Right hindlimb (tissue), 1 donor: ENCODE measurements at places on chromosomes 13 and 19.
A peak's percentile ranks its signal among the peaks of the same experiment; 100 is the strongest.

- DNase-seq = no peak
Measured at GRCh38 chr19:35279985-35280821, 2.1 kb upstream of the HAMP start.

DNA sequence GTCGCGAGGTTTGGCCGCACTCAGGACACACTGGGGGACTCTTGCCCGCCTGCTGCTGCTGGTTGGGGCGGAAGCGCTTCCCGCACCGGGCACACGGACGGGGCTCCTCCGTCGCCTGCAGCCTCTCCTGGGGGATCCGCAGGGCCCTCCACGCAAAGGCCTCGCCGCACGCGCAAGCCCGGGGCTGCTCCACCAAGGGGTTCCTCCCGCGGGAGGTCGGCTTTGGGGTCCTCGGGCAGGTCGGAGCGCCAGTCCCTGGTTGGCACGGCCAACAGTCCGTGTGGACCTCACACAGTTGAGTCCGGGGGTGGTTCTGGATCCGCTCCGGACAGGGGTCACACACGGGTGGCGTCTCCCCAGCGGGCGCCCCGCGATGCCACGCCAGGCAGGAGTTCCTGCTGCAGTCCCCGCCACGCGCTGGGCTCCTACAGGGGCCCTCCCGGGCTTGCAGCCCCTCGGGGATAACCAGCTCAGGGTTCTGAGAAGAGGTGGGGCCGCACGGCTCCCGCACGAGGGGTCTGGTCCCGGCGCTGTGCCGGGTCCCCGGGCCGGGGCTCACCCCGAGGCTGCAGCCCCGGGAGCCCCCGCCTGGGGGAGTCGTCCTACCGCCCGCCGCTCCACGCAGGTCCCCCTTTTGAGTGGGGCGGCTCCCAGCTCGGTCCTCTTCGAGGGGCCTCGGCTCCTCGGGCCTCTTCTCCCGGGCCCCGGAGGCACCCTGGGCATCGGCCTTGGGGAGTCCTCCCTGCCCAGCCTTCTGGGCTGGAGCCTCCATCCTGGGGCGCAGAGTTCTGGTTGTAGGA is 6.2 kb upstream of the ZNF497 start:
- no peak for DNase-seq

DNA sequence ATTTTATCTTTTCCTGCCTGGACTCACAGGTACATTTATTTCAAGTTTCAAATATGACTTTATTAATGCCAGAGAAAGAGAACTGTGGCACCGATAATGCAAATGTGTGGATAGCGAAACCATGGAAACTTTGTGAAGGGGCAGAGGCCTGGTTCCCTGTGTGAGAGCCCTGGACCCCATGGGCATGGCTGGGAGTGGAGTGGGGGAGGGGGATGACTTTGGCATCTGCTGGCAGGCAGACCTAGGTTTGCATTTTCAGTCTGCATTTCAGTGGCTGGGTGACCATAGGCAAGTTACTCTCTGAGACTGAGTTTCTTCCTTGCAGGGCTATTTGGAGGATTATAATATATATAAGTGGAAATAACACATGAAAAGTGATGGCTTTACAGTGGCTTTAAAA is 163.8 kb upstream of the TMTC4 start:
- no peak for DNase-seq

GRCh38 chr19:410243-410781 is 1.4 kb upstream of the C2CD4C start:
- no peak for DNase-seq

DNA sequence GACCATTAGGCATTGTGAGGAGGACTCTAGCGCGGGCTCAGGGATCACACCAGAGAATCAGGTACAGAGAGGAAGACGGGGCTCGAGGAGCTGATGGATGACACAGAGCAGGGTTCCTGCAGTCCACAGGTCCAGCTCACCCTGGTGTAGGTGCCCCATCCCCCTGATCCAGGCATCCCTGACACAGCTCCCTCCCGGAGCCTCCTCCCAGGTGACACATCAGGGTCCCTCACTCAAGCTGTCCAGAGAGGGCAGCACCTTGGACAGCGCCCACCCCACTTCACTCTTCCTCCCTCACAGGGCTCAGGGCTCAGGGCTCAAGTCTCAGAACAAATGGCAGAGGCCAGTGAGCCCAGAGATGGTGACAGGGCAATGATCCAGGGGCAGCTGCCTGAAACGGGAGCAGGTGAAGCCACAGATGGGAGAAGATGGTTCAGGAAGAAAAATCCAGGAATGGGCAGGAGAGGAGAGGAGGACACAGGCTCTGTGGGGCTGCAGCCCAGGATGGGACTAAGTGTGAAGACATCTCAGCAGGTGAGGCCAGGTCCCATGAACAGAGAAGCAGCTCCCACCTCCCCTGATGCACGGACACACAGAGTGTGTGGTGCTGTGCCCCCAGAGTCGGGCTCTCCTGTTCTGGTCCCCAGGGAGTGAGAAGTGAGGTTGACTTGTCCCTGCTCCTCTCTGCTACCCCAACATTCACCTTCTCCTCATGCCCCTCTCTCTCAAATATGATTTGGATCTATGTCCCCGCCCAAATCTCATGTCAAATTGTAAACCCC is 2.8 kb upstream of the CEACAM5 start:
- no peak for DNase-seq

GRCh38 chr13:113417836-113418721 is 35.2 kb downstream of the ADPRHL1 start:
- DNase-seq = no peak

DNA sequence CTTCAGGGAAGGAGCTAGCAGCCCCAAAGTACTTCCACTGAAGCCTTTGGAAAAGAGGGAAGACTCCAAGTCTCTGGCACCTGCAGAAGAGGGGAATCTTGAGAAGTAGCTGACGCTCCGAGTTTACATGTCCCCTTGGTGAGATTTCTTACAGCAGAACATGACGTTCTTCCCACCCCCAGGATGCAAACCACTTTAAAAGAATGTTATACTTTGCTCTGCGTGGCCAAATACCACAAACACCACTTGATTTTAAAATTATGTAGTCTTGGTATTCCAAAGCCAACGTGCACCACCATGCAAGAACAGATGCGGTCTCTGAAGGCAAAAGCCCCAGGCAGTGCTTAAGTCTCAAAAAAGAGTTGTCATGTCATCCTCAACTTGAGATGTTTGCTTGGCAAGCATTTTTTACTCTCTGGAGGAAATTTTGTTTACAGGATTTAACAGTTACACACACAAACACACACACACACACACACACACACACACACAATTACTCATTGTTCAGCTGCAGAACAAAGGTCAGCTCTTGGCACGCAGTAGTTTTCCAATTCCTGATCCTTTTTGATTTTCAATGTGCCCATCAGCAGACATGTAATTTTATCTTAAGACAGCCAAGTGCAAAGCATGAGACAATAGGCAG is 106.1 kb downstream of the RGCC start:
- DNase-seq = no peak

DNA sequence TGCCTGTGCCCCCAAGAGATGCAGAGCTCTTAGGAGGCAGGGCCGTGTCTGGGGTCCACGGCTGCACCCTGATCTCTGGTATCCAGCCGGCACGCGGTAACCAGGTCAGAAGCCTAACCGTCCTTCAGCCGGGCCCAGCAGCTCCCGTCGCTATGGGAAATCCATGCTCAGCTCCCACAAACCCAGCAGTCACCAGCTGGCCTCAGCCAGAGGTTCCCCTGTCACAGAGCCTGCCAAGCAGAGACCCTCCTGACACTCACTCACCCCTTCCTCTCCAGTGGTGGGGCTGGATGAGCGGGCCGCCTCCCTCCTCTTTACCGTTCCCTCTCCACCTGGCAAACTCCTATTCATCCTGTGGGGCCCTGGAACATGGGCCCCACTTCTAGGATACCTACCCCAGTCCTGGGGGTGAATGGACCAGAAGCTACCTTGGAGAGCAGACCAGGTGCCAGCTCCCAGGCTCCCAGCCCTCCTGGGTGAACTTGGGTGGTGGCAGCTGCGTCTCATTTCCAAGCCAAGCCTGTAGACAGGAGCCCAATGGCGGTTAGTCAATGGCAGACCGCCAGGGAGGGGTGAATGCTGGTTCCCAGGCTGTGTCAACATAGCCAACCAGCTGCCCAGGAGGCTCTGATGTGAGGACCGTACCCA is 21.4 kb upstream of the TCF3 start:
- DNase-seq = no peak

GRCh38 chr19:46978171-46978869 is 41.3 kb upstream of the NPAS1 start:
- no peak for DNase-seq

DNA sequence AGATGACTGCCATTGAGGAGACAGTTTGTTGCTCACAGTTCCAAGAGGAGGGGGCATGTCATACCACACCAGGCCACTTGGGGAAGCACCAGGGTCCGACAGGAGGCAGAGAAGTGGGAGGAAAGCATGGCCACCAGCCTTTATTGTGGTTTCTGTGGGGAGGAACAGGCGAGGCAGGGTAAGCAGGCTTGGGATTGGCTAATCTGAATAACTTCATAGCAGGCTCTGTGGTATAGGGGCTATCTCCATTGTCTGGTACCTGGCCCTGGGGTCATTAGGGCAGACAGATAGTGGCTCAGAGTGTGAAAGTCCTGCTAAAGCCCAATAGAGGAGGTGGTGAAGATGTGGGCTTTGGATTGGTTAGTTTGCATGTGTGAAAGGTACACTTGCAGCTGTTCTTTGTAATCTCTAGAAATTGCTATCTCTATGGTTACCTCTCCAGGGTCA is 35.5 kb downstream of the CBY2 start:
- DNase-seq = no peak

- DNase-seq = no peak
Measured at GRCh38 chr13:46855166-46855565, 41.7 kb downstream of the HTR2A start.

DNA sequence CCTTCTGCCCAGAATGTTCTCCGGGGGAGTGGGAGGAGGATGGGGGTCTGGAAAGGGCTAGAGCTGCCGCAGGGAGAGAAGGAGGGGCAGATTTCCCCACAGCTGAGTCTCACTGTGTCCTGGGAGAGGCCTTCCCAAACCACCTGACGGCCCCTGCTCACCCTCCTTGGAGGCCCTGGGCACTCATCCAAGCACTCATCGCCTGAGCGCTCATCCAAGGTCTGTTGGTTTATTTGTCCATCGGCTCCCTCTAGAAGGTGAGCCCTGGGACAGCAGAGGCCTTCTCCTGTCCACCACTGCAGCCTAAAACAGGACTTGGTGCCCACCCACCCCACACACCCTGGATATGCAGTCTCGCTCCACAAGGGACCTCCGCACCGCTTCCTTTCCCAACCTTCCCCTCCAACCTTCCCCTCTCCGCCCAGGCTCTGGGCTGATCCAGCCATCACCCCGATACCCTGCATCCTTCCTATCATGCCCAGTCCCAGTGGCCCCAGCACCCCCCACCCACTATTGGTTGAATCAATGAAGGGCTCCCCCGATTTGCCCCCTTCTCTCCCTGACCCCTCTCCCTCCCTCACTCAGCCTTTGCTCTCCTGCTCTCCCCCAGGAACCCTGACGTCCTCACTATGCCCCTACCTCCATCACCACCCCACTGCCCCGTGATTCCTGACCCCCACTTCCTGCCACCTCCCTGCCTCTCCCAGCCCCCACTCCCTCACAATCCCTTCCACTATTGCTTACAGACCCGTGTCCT is 1.7 kb downstream of the UBXN6 start:
- DNase-seq = peak; percentile 82

DNA sequence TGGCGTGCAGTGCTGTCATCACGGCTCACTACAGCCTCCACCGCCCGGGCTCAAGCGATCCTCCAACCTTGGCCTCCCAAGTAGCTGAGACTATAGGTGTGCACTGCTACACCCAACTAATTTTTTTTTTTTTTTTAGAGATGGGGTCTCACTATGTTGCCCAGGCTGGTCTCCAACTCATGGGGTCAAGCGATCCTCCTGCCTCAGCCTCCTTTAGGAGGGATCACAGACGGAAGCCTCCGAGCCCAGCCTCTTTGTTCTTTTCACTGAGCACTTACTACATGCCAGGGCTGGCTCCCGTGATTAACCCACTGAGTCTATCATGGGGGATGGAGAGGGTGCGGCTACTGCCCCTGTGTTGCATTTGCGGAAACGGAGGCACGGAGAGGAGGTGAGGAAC is 12.9 kb upstream of the CACTIN start:
- DNase-seq = no peak

DNA sequence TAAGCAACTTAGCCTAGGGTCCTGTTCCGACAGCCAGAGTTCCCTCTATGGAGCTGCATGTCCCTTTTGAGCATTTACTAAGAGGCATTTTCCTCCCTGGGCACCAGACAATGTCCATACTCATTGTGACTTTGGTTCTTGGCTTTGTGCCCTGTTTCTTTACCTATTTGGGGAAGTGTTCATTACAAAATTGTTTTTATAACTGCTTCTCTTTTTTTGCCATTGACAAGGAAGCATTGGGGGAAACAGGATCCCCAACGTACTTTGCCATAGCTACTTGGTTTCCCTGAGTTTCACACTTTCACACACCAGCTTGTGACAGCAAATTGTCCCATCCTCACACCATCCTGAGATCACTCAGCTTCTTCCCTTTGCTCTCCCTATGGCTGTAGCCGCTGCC is 81.1 kb upstream of the SIAH3 start:
- DNase-seq = no peak

DNA sequence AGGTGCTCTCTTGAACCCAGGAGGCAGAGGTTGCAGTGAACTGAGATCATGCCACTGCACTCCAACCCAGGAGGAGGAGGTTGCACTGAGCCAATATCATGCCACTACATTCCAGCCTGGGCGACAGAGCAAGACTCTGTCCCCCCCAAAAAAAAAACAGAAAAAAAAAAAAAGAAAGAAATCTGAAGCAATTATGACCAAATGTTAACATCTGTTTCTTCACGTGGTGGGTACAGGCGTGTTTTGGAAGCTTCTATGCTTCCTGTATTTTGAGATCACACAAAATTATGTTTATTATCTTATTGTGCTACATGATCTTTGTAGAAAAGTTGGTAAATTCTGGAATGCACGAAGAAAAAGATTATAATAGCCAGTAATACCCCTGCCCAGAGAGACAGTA is 2.7 kb upstream of the ACP5 start:
- DNase-seq = no peak

DNA sequence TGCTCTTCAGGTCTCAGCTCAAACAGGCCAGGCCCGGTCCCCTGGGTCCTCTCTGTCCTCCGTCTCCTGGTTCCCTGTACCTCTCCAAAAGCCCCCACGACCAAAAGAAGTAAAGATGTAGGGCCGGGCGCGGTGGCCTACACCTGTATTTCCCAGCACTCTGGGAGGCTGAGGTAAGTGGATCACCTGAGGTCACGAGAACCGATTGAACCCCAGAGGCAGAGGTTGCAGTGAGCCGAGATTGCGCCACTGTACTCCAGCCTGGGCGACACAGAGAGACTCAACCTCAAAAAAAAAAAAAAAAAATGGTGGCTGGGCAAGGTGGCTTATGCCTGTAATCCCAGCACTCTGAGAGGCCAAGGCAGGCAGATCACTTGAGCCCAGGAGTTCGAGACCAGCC is 22.0 kb upstream of the BCL3 start:
- no peak for DNase-seq
